SJSA1 (cell line): ENCODE measurements at places on chromosomes 3 and 15. TPM values are rescaled to one million over a fixed set of nuclear protein-coding genes. Genes with fewer than 3 reads are reported as not detected.

- DNase-seq = no peak
- no peak overlapping the region for H3K4me3 ChIP-seq
- H3K4me1 ChIP-seq = peaks cover 36% of the 10 kb centered on the region
Measured at GRCh38 chr15:74340150-74340549, 27.3 kb downstream of the CYP11A1 start.

DNA sequence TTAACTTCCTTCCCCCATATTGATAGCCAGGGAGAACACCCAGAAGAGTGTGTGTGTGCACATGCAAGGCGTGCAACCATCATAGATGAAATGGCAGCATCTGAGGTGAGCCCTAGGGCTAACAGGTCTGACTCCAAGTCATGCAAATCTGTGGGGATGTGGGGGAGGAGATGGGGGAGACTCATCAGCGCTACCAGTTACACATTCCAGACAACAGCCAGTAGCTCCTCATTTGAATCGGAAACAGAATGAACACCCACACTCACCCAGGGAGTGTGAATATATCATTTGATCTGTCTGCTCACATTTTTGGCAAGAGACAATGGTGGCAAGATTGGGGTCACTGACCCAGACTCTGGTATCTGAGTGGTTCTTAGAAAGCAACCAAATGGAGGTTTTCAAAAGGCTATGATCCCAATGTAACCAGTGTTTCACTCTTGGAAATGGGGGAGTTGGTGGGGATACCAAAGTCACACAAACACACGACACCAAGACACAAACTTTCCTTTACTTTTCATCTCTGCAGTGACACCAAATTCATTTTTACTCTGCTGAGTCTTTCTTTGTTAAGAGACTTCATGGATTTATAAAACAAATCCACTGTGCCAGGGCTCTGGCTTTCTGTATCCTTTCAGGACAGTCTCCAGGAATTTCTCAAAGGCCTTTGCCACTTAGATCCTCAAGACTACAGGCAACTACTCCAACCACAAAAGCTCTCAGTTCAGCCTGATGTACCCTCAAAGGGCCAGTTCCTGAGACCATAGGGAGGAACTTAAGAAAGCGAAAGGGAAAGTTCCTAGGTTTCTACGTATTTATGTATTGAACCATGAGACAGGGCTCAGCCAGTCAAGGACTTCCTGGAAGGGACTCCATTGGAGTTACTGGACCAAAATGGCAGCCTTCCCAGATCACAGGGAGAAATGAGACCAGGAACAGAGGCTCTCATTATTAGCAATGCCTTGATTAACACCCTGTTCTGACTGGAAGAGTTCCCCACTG is 2.2 kb downstream of the CDCP1 start:
- no peak overlapping the region for H3K4me3 ChIP-seq
- peaks cover 31% of the 10 kb centered on the region for H3K4me1 ChIP-seq
- H3K27ac ChIP-seq = no peak overlapping the region
- H3K27me3 ChIP-seq = peaks cover 10% of the 10 kb centered on the region

DNA sequence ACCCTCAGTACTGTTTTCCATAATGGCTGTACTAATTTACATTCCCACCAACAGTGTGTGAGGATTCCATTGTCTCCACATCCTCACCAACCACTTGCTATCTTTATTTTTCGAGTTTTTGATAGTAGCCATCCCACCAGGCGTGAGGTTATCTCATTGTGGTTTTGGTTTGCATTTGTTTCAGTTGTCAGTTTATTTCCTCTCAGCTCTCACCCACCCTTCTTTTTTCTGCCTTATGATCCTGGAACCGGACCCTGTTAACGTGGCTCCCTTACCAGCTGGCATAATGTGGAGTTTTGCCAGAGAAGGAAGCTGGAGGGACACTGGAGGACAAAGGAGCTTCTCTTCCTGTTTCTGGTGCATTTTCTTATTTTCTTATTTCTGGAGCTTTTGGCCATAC is 25.1 kb upstream of the SH3GL3 start:
- no peaks in the 10 kb centered on the region for H3K4me1 ChIP-seq
- no peaks in the 10 kb centered on the region for H3K36me3 ChIP-seq
- H3K27me3 ChIP-seq = no peaks in the 10 kb centered on the region

GRCh38 chr15:77542491-77543001 is 90.2 kb downstream of the LINGO1 start:
- no peaks in the 10 kb centered on the region for H3K27me3 ChIP-seq
- peak overlapping the region; percentile 27 for H3K4me3 ChIP-seq
- H3K36me3 ChIP-seq = no peaks in the 10 kb centered on the region
- H3K27ac ChIP-seq = no peak overlapping the region
- DNase-seq = no peak

DNA sequence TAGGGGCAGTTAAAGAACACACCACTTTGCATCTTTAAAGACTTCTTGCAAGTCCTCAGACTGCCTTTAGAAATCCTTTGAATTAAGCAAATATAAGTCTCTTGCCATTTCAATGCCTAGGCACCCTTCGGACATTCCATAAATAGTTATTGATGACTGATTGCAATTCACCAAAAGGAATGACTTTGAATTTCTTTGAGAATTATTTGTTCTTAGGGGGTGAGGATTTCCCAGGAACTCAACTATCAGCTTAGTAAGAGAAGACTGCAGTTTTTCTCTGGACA is 495 bp upstream of the MYEF2 start:
- H3K4me3 ChIP-seq = no peak overlapping the region; the same call in 1 of the 2 replicates
- H3K27ac ChIP-seq = no peak overlapping the region
- H3K27me3 ChIP-seq = peaks cover 7% of the 10 kb centered on the region
- no peaks in the 10 kb centered on the region for H3K36me3 ChIP-seq
- 0 out of 2 replicates have a peak, but pooled peaks cover 4% of the 10 kb centered on the region for H3K4me1 ChIP-seq

Gene IP6K2
- total RNA-seq = 52.3 and 61.7 TPM in 2 replicates
